ENCODE measurements at places on chromosomes 4 and X. TPM values are rescaled to one million over a fixed set of nuclear protein-coding genes. Genes with fewer than 3 reads are reported as not detected.

Gene RAB40A
- total RNA-seq = not detected

- no peak for DNase-seq
Measured at GRCh38 chrX:153696100-153696499, 8.4 kb downstream of the SLC6A8 start.

Gene GIMD1
- total RNA-seq = not detected

DNA sequence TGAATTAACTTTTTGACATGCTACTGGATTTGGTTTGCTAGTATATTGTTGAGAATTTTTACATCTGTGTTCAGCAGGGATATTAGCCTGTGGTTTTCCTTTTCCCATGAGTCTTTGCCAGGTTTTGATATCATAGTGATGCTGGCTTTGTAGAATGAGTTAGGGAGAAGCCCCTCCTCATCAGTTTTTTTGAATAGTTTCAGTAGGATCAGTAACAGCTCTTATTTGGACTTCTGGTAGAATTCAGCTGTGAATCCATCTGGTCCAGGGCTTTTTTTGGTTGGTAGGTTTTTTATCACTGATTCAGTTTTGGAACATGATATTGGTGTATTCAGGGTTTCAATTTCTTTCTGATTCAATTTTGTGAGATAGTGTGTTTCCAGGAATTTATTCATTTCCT is 790.4 kb upstream of the GRID2 start:
- no peak for DNase-seq

- no peak for DNase-seq
Measured at GRCh38 chr4:62209757-62210485, 1009.8 kb downstream of the ADGRL3 start.

Gene GPR34
- not detected for total RNA-seq

- no peak for DNase-seq
Measured at GRCh38 chr4:188824553-188824952, 685.3 kb downstream of the TRIML1 start.

DNA sequence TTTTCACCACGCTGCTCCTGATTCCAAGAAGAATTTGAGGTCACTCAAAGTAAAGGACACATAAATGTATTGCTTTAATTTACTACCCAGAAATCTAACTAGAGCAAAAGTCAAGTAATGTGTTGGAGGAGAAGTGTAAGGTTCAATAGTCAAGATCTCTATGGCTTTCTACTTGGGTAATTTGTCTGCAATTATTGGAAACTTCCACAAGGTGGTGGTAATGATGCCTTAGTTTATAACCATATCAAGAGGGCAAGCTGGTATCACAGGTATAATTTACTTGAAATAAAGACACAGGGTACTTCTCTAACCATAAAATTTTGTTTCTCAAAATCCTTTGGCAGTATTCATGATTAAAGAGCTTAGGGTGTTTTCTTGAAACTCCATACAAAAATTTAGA is 10.2 kb upstream of the GRIA3 start:
- peak; percentile 36 for DNase-seq

DNA sequence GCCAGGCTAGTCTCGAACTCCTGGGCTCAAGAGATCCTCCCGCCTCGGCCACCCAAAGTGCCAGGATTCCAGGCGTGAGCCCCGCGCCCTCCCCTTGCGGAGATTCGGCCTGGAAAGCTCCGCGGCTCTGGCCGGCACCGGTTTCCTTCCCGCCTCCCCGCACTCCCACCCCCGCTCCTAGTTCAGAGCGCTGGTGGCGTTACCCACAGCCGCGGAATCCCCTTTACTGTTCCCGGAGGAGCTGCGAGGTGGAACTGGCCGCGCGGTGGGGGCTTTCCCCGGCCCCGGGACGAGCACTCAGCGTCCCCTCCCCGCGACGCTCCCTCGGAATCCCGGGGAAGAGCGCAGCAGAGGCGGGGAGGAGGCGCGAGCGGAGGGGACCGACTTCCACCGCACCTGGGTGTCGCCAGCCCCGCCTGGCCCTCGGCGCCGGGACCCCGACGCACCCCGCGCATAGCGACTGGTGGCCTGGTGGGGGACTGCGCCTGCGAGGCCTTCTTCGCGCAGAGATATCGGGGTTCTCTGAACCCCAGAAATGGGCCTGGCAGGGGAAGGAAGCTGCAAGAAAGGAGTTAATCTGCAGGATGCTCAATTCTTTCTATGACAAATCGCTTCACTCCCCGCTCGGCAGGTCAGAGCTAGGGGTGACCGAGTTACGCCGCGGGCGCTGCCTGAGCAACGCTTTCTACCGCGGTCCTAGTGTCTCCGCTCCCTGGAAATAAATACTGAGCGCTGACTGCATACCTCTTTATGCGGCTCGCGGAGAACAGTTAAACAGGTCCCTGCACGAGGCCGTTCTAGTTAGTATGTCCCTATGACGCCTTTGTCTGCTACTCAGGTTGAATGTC is 14.6 kb upstream of the SLC25A4 start:
- no peak for DNase-seq

DNA sequence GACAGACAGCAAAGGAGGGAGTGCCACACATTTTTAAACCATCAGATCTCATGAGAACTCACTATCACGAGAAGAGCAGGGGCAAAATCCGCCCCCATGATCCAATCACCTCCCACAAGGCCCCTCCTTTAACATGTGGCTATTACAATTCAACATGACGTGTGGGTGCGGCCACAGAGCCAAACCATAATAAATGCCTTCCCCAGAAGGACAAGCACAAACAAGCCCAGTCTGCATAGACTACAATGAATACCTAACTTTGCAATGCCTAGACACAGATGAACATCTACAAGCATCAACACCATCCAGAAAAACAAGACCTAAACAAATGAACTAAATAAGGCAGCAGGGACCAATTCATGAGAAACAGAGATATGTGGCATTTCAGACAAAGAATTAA is 12.3 kb downstream of the ETDA start:
- no peak for DNase-seq

DNA sequence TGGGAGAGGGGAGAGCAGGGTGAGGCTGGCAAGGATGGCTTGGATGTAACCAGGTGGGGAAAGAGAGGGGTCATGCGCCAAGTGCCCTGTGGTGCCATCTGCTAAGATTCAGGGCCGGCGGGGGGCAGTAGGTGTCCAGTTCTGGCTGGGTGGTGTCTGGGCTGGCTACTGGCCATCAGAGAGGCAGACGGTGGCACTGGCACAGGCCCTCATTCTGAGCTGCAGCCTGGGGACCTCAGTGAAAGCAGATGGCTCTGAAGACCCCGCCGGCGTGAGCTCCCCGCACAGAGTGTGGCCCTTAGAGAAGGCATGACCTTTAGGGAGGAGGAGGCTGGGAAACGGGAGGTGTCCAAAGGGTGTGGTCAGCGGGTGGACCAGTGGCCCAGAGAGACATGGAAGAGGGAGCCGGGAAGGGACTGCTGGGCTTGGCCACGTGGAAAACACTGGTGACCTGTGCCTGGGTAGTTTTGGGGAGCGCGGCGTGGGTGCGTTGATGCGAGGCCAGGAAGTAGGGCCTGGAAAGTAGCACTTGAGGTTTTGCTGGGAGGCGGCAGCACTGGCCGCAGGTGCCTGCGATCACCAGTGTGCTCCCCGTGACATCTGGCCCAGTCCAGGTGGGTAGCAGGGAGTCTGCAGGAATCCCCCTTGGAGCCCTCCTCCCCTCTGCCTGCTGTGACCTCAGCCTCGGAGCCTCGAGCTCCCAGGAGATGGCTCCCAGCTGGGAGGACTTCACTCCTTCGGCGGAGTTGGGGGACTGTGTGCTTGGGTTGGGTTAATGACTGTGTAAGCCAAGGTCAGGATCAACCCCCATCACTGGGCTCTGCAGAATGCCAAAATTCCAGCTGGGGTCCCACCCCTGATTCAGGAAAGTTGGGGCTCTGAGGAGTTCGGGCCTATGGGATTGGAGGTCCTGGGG is 9.3 kb upstream of the SH3TC1 start:
- no peak for DNase-seq

- peak; percentile 25 for DNase-seq
Measured at GRCh38 chr4:85681221-85681657, 206.3 kb downstream of the ARHGAP24 start.

Gene GC
- total RNA-seq = not detected

DNA sequence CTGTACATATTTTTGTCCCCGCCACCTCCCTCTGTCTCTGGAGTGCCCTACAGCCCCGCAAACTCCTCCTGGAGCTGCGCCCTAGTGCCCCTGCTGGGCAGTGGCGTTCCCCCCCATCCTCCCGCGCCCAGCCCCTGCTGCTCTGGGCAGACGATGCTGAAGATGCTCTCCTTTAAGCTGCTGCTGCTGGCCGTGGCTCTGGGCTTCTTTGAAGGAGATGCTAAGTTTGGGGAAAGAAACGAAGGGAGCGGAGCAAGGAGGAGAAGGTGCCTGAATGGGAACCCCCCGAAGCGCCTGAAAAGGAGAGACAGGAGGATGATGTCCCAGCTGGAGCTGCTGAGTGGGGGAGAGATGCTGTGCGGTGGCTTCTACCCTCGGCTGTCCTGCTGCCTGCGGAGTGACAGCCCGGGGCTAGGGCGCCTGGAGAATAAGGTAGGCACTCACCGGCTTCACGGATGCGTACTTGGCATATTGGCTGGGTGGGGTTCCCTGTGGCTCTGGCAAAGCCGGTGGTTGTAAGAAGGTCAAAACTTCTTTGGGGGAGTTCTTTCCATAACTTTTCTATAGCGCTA is 653 bp downstream of the HHIP start:
- DNase-seq = peak; percentile 62

DNA sequence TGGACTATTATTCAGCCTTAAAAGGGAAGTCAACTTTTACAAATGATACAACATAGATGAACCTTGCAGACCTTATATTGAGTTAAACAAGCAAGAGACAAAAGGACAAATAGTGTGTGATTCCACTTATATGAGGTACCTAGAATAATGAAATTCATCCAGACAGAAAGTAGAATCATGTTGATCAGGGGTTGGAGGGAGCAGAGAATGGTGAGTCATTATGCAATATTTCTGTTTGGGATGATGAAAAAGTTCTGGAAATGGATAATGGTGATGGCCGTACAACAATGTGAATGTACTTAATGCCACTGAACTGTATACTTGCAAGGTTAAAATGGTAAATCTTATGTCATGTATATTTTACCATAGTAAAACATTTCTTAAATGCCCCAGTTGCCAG is 22.1 kb downstream of the KIT start:
- DNase-seq = no peak

DNA sequence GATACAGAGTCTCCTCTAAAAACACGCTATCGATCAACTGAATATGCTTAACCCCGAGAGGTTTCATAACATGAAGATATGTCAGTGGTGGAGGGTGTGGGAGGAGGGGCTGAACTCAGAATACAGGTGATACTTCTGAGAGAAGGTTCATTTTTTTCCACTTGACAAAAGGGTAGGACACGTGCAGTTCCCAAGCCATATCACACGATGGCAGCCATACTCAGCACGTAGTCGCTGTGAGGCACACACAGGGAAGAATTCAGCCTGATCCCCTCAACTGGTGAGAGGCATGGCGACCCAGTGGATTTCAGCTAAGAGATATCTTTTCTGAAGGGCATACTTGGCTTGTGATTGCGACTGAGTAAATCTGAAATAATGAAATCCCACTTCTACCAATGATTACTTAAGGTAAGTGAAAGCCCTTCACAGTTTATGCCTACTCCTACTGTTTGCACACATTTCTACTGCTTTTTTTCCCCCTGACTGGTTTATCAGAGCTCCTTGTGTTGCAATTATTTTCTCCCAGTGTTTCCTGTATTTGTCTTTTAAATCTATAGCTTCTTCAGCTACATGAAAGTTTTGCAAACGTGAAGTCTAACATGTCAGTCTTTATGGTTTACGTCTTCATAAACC is 133.1 kb downstream of the CORIN start:
- peak; percentile 14 for DNase-seq

Gene USP53
- 14.0 TPM for total RNA-seq

Gene SOWAHB
- not detected for total RNA-seq

GRCh38 chrX:148929686-148930085 is 429.3 kb downstream of the AFF2 start:
- DNase-seq = no peak

DNA sequence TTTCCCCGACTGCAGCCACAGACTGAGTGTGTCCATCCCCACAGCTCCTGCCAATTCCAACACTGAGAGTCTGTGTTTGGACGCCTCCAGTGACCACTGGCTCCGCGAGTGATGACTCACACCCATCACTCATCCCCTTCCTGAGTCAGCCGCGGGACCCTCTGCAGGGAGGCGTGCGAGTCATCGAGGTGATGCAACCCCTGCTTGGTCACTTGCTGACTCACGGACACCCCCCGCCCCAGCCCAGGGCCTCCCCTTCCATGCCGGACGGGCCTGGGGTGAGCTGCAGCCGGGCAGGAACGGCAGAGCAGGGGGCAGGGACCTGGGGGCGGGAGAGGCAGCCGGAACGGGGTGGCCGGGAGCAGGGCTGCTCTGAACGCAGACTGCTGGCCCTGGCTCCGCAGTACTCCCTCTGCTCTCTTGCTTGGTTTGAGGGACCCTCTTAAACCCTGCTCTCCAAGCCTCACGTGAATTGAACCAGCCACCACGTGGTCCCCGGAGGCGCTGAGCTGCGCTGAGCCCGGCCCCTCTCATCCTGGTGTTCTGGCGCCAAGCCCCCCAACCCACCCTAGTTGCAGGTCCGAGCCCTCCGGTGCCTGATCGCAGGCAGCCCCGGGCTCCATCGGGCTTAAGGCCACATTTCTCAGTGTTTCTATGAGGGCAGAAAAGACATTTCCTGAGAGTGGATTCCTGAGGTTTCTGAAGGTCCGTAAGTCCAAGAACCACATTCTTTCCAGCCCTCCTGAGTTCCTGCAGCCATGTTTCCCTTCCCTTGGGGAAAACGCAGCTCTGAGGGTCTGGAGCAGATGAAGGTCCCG is 32.4 kb downstream of the FGFRL1 start:
- DNase-seq = peak; percentile 90

DNA sequence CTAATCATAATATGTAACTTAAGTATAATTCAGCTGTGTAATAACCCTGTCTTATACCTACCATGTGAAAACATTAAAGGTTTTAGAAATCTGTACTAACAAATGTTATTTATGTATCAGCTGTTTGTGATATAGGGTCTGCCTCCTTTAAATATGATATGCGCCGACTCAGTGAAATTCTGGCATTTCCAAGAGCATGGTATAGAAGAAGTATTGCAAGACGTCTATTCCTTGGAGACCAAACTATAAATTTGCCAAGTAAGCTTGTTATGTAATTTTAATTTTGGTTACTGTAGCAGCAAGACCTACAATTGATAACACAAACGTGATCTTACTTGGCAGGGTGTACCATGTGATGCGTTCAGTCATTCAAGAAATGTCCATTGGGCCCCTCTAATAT is 32.3 kb upstream of the ADAD1 start:
- no peak for DNase-seq

DNA sequence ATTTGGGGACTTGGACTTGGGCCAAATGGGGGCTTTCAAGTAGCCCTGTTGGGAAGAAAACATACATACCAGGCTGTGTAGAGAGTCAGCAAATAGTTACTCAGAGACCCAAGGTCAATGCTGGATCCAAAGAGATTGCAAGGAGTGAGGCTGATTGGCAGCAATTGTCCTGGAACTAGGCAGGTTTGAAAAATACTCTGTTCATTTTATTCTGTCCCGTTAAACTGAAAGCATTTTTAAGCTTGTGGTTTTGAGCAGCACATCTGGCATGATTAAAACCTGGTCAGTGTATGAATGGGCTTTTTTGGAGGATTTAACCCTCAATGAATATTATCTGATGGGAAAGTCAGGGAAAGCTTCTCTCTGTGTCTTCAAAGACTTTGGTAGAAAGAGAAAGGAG is 294.3 kb upstream of the BOD1L1 start:
- DNase-seq = no peak

Gene TSPAN7
- 1.6 TPM for total RNA-seq

Measured in SJCRH30 (cell line).